ENCODE measurements at places on chromosomes 12 and 14.

DNA sequence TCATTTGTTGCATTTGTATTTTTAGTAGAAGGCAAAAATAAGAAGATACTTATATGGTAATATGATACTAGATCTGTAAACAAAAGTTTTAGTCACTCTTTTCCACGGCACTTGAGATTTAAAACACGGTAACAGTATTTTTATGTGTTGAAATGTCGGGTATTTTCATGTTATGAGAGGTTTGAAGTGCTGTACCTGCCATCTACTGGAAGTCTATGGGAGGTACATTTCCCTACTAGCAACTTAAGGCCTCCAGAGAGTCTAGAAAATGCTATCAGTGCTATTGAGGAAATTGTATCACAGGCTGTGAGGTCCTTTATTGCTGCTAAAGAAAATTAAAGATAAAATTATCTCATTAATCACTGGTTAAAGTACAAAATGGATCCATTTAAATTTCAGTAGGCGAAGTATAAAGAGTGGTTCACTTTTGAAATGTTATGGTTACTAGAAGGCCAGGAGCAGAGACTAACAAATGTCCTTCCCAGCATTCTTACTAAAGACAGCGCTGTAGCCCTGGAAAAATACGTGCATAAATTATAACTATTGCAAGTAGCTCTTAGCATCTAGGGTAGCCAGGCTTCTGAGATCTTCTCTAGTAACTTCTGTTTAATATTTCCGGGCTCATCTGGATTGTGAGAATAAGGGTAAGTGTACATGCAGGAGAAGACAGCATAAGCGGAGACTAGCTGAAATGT is 77.6 kb upstream of the PRKD1 start:
- DNase-seq, result no peak

DNA sequence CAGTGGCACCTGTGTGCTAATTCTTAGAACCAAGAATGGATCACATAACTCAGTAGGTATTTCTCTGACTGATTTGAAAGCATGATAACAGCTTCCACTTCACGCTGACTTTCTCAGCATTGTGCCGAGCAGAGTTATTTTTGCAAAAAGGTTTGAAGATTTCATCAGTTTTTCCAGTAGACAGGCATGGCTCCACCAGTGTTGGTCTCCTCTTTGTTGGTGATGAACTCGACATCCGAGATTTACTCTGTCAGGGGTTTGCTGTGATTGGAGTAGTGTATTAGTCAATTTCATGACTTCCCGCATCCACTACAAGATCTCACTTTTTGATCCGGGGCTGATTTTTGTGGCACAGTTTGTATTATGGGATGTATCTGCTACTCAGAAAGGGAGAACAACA is 85.3 kb downstream of the PRKCH start:
- DNase-seq, result no peak

DNA sequence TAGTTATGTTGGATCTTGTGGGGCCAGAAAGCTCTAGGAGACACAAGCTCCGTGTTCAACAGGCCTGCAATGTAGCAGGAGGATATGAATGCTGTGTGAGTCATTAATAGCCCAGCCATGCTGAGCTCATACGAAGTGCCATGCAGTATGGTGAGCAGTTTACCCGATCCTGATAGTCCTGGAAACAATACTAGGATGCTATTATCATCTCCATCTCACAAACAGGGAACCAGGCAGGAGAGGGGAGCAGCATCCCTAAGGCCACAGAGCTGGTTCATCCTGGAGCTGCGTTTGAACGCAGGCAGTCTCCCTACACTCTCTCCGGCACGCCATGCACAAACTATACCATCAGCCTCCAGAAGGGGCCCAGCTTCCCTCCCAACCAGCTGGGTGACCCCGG is 20.5 kb downstream of the TTC7B start:
- DNase-seq, result no peak

GRCh38 chr12:1384910-1385309 is 209.5 kb downstream of the FBXL14 start:
- DNase-seq, result no peak

- DNase-seq, result no peak
Observed at GRCh38 chr14:96861568-96862310, 64.6 kb downstream of the VRK1 start.

DNA sequence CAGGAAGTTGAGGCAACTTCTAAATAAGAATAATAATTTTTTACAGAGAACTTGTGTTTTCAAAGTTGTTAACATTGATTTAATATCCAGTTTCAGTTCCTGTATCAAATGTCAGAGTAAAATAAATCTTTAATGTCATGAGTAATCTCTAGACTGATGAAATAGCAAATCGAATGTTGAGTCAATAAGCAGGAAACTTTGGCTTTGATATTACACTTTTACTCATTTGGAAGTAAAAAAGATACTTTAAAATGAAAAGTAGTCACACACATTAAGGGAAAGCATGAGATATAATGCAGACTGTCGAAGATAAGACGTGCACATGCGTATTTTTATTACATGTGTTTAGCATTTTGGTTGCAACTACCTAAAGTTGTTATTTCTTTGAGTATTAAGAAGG is 78.2 kb upstream of the PTGDR start:
- DNase-seq, result no peak

- no peak for DNase-seq
Observed at GRCh38 chr12:63857771-63858670, 13.5 kb downstream of the SRGAP1 start.

DNA sequence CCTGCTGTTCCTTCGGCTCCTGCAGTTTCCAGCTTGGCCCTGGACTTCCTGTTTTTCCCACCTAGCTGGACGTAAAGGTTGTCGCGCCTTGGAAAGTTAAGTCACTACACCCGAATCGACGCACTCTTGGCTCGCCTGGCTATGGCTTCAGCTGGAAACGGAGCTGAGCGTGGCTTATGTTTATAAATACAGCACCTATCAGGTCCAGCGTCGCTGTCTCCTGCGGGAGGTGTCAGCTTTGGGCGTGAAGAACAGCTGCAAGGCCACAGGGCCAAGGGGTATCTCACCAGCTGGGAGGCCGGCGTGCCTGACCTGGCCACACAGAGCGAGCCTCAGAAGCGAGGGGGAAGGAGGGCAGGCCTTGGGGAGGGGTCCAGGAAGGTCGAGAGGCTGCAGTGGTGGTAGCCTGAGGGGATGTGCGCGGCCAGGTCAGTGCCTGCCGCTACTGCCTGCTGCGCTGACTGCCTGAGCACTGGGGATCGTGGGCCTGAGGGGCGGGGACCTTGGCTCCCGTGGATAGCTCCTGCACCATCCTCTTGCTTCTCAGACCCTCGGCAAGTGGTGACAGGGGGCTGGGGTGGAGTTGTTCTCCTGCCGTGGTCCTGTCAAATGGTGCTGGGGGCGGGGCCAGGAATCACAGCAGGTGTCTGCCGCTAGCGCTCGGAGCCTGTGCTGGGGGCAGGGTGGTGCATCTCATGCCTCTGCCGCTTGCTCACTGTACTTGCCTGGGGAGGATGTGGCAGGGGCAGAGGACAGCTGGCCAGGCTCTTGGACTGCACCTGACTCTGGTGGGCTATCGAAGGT is 12.5 kb downstream of the PACS2 start:
- DNase-seq, result no peak

- no peak for DNase-seq
Observed at GRCh38 chr12:18753481-18754123, 15.7 kb downstream of the CAPZA3 start.

GRCh38 chr12:31488737-31489338 is 102.1 kb downstream of the DENND5B start:
- no peak for DNase-seq

DNA sequence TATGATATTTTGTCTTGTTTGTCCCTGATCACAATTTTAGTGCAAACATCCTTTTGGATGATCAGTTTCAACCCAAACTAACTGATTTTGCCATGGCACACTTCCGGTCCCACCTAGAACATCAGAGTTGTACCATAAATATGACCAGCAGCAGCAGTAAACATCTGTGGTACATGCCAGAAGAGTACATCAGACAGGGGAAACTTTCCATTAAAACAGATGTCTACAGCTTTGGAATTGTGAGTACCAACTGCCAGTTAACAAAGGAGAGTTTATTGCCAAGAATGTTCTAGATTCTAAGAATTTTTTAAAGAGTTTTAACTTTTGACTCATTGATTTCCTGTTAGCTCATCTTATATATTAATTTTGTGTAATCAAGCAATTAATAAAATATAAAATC is 55.4 kb downstream of the IRAK3 start:
- DNase-seq, result no peak

DNA sequence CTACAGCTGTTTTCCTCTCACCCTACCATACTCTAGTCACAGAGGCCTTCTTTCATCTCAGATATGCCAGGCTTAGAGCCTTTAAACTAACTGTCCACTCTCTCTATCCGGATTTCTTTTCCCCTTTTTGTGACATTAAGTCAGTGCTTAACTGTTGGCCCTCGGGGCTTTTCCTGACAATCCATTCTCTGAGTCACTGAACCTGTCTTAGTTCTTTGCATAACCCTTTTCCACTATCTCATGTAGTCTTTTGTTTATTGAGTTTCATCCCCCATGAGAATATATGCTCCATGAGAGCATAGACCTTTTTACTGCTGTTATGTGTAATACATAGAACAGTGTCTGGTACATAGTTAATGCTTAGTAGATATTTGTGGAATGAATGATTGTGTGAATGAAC is 68.7 kb downstream of the PLEKHA5 start:
- no peak for DNase-seq

GRCh38 chr14:99213101-99213500 is 58.9 kb downstream of the BCL11B start:
- DNase-seq, result no peak

GRCh38 chr12:21543151-21543550 is 17.1 kb downstream of the SPX start:
- no peak for DNase-seq

GRCh38 chr14:79051742-79052141 is 881.6 kb downstream of the NRXN3 start:
- DNase-seq, result no peak

DNA sequence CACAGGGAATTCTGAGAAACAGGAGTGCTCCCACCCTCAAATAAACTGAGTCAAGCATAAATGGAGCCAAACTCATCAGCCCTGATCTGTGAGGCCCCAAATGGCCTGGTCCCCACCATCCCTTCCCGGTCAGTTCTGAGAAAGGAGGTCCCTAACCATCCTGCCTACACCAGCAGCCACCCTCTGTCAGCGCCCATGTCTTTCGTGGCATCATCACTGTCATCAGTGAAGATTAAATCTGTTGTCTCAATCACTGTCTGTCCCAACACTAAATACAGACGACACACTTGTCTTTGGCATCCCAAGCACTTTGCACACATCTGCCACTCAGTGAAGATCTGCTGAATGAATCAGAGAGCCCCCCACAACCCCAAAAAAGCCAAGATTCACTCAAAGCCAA is 22.4 kb downstream of the VPS37B start:
- DNase-seq, result no peak

GRCh38 chr12:131991816-131992430 is 42.2 kb downstream of the EP400 start:
- no peak for DNase-seq

DNA sequence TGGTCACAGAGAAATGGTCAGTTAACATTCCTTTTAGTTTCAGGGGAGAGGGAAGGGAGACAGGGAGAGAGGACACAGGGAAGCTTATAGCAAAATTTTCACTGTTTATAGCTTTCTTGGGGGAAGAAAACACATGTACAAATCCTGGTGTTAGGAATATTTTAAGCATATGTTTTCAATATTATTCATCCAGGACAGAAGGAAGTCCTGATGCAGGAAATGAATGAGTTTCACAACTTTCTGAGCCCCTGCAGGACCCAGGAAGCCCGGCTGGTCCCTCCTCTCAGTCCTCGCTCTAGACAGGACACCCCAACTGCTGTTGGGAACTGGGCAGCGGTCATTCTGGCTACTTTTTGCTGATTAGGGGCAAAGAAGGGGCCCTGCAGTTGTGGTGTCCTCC is 71.1 kb upstream of the ZDHHC17 start:
- DNase-seq, result no peak

- no peak for DNase-seq
Observed at GRCh38 chr14:76698631-76699030, 62.6 kb upstream of the VASH1 start.

DNA sequence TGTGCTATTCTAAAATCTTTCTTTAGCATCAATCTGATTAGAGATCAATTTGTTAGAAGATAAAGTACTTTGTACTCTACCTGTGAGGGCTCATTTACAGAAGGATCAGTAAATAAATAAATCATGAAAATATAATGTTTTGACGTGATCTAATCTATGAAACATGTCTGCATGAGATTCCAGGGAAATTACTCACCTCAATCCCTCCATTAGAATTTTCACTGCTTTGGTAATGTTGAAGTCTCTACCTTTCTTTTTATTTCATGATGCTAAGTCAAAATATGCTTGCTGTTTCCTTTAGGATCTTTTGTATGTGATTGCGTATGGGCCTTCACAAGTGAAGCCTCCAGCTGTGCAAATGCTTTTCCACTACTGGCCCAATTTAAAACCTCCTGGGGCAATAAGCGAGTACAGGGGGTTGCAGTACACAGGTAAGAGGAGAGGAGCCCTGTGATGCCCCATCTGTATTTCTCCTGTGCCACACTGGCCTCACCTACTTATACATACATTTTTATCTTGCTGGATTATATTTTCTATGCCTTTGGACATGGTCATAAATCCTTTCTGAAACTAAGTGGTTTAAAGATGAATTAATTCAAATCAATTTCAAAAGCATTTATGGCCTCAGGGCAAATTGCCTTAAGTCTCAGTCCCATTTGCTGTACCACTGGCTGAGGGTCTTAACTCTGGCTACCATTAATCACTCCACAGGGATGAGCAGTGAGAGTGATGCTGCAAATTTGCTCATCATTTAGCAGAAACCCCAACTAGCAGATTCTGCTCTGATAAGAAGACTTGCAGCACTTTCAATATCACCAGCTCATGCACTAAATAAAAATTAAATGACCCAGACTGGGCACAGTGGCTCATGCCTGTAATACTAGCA is 66.4 kb downstream of the UNC79 start:
- DNase-seq, result no peak

DNA sequence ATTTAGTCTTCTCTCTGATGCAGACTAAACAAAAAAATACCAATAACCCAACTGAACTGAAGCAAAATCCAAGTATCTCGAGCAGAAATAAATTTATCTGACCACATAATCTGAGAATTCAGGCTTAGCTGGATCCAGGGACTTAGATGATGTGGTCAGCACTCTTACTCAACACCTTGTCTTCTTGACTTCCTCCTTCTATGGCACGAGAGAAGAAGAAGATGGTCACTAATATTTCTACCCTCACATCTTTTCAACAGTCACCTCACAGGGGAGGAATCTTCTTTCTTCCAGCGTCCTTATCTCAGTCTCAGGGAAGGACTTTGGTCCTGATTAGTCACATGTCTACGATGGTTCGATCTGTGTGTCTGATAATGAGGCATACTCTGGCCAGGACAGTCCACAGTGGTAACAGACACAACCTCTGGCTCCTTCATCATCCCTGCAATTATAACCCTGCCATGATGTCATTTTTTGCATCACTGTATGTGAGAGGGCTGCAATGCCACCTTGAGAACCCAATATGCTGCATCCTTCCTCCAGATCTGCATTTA is 15.8 kb downstream of the RGS6 start:
- no peak for DNase-seq

DNA sequence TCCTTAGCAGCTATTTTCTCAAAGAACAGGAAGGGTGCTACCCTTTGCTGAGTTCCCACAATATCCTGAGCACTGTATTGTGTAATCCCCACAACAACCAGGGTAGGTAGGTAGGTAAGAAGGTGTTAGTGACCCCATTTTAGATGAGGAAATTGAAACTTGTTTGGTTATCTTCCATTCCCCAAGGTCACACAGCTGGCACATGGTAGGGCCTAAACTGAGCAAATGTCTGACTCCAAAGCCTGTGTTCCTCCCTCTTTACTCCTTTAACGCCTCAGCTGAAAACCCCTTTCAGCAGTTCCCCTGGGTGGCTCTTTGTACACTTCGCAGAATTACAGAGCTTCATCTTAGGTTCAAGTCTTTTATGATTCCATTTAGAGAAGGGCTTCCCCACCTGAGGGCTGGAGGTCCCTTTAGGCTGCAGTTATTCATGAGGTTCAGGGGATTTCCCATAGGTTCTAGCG is 26.5 kb upstream of the RIC8B start:
- DNase-seq, result no peak

All from stimulated activated CD4-positive, alpha-beta T cell treated with anti-CD3 and anti-CD28 coated beads, Interleukin-4, amount 100 ng/mL, for 48 hours (primary cell).